Cortex of kidney (tissue), 1 donor: ENCODE measurements at places on chromosomes 6 and 20.

- no peak for DNase-seq
Measured at GRCh38 chr20:47359530-47360296, 3.2 kb upstream of the ZMYND8 start.

- no peak for DNase-seq
Measured at GRCh38 chr6:107132330-107132954, 17.1 kb upstream of the BEND3 start.

DNA sequence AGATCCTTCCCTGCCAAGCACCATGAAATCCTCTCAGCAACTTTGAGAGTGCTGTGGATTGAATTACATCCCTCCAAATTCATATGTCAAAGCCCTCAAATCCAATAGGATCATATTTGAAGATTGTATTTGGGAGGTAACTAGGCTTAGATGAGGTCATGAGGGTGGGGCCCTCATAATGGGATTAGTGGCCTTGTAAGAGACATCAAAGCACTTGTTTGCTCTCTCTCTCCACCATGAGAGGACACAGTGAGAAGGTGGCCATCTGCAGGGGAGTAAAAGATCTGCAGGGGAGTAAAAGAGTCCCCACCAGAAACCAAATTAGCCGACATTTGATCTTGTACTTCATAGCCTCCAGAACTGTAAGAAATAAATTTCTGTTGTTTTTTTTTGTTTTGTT, 298.2 kb downstream of the SAMD5 start:
- no peak for DNase-seq

DNA sequence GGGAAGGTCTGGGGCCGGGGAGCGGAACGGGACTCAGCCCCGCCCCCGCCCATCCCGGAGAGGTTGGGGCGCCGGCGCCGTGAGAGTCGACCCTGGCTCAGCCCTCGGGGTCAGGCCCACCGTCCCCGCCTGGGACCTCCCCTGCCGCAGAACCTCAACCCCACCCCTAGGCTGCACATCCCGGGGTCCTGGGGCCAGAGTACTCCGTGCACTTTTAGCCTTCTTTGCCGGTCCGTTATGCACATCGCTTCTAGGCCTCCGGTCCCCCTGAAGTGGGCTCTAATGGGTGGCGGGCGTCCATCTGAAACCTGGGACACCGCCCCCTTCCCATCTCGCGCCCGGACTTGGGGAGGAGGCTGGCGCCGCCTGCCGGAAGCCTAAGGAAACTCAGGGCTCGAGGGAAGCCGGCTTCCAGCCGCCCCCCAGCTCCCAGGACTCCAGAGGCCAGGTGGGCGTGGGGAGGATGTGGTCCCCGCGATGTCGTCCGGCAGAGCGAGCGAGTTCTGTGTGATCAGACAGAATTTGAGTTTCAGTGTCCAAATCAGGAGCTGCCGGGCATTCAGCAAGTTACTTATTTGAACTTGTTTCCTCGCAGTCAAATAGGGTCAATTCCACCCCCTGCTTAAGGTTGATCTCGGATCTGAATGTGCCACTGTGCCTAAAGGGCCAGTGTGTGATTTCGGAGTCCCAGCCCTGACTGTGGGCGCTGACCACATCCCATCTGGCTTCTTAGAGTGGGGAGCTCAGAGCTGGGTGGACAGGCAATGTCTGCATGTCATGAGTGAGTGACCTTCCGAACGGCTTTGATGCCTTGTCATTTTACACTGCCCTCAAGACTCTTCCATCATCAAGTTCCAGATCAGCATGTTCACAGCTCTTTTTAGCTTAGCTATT, 47.6 kb downstream of the CPXM1 start:
- no peak for DNase-seq

- DNase-seq: no peak
Measured at GRCh38 chr6:17341117-17341805, 52.1 kb upstream of the CAP2 start.

GRCh38 chr6:46053039-46053933, 37.6 kb upstream of the CLIC5 start:
- no peak for DNase-seq

- DNase-seq: no peak
Measured at GRCh38 chr6:168452685-168453377, 11.8 kb downstream of the SMOC2 start.

- no peak for DNase-seq
Measured at GRCh38 chr6:14174226-14174625, 56.7 kb downstream of the CD83 start.

DNA sequence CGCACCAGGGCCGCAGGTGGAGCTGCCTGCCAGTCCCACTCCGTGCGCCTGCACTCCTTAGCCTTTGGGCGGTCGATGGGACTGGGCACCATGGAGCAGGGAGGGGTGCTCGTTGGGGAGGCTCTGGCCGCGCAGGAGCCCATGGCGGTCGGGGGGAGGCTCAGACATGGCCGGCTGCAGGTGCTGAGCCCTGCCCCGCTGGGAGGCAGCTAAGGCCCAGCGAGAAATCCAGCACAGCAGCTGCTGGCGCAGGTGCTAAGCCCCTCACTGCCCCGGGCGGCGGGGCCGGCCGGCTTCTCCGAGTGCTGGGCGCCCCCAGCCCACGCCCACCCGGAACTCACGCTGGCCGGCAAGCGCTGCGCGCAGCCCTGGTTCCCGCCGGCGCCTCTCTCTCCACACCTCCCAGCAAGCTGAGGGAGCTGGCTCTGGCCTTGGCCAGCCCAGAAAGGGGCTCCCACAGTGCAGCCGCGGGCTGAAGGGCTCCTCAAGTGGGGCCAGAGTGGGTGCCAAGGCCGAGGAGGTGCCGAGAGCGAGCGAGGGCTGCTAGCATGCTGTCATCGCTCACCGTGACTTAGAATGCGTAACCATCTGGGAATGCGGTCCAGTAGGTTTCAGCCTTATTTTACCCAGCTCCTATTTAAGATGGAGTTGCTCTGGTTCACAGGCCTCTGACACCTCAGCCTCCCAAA, 77.3 kb downstream of the C6orf52 start:
- DNase-seq: no peak

DNA sequence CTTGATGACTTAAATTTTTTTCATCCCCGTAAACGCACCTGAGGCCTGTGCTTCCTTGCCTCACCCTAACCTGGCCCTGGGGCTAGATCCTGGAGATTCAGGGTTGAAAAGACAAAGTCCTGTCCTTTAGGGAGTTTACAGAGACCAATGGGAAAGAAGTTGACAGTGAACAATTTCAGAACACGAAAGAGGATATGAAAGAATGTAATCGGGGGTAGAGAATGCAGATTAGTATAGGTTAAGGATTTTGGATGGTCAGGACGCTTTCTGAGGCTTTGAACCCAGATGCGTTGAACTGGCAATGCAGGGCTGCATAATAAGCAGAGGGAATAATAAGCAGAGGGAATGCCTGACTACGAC, 1.7 kb upstream of the FBXO5 start:
- no peak for DNase-seq

GRCh38 chr6:100440935-100441334, 23.8 kb downstream of the SIM1 start:
- DNase-seq: no peak

- DNase-seq: no peak
Measured at GRCh38 chr6:85169189-85169588, 280.7 kb upstream of the NT5E start.

DNA sequence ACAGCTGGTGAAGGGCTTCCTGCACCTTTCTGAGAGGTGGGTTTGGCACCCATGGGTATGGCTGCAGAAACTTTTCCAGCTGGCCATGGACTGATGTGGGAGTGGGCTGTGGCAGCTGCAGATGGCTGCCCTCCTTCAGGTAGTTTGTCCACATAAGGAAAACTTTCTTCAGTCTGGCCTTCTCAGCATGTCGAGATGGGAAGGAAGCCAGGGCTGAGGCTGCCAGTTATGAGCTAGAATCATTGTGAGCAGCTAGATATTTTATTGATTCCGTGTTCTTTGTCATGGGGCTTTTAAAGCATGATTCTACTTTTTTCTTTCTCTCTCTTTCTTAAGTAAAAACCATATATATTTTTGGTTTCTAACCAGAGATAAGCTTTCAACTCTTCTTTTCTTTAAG, 16.6 kb downstream of the NKX2-4 start:
- no peak for DNase-seq

- no peak for DNase-seq
Measured at GRCh38 chr6:27081931-27082330, 165.6 kb upstream of the PRSS16 start.

DNA sequence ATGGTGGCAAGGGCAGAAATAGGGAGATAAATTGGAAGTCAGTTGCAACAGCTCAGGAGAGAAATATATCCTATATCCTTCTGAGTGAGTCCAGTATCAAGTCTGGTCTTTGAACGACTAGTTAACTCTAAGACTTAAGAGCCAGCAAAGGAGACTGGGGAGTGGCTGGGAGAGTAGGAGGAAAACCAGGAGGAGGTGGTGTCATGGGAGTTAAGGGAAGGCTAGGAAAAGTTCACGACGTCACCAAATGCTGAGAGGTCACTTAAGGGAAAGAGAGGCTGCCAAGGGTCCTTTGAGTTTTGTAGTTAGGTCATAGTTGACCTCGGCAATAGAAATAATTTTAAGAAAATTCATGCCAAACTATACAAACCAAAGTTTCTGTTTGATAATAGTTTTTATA, 25.1 kb downstream of the ACOT13 start:
- DNase-seq: no peak

- no peak for DNase-seq
Measured at GRCh38 chr6:147029923-147030322, 174.3 kb upstream of the STXBP5 start.

DNA sequence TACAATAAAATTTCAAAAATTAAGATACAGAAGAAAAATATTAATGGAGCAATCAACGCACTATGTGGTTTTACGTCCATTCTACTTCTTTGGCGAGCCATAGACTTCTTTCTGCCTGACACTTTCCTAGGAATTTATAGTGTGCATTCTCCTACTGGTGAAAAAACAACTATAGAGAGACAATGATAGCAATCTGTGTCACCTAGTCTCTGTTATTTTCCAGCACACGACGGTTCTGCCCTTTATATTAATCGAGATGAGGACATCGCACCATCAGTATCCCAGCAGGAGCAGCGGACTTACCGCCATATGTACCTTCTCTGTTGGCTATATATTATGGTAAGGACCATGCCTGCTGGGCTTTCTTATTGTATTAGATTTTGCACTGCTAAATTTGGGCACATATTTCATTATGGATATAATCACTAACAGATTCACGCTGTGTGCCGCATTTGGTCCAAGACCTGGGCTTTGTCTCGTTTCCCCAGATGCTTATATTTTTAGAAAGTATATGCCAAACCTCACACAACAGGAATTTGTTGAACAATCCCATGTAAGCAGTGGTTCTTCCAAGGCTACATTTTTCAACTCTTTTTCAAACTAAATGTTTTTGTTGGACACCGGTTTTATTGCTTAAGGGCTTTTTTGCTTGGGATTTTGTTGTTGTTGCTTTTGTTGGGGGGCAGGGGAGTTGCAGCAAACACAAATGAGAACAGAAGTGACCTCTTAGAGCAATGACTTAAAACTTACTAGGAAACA, 166.4 kb downstream of the ADAT2 start:
- no peak for DNase-seq

DNA sequence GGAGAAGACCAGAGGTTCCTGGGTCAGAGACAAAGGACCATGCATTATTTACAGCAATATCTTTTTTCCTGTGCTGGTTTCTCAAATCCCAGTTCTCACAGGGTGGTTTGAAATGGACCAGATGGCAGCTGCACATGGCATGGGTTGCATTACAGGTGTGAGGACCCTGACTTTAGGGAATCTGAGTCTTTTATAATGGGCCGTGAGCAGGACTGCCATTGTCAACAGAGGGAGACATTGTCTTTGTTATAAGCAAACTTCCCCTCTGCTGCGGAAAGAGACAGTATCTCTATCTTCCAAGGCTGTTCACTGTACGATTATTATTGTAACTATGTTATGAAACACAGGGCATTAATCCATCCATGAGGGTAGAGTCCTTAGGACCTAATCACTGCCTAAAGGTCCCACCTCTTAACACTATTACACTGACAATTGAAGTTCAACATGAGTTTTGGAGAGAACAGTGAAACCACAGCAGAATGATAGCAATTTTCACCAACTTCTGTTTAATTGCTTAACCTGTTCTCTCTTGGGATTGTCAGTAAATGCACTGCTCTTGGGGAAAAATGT, 156.1 kb upstream of the AGPAT4 start:
- no peak for DNase-seq

- no peak for DNase-seq
Measured at GRCh38 chr6:1143655-1144054, 168.2 kb upstream of the FOXQ1 start.

GRCh38 chr6:119938752-119939151, 589.2 kb upstream of the MAN1A1 start:
- no peak for DNase-seq

GRCh38 chr6:41588111-41588510, 41.9 kb downstream of the FOXP4 start:
- no peak for DNase-seq

DNA sequence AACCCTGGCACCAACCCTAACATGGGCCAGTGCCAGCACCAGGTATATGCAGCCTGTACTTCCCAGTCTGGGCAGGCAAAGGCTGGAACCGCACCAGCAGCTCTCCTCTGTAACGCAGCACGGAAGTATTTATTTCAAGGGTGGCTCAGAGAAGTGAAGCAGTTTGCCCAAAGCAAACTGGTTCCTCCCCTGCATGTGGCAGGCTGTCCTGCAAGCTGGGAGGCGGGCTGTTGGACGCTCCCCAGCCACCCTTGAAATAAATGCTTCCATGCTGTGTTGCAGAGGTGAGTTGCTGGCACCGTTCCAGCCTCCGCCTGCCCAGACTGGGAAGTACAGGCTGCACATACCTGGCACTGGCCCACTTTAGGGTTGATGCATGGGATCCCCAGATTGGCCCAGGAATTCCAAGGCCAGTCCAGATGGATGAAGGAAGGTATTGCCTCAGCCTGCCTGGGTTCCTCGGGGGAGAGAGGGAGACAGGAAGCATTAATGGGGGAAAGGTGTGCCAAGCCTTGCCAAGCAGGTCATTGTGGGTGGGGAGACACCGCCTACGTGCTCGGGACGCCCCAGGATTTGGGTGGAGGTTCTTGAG, 49.8 kb downstream of the PPARD start:
- no peak for DNase-seq

GRCh38 chr6:20693466-20694063, 159.3 kb downstream of the CDKAL1 start:
- DNase-seq: no peak

DNA sequence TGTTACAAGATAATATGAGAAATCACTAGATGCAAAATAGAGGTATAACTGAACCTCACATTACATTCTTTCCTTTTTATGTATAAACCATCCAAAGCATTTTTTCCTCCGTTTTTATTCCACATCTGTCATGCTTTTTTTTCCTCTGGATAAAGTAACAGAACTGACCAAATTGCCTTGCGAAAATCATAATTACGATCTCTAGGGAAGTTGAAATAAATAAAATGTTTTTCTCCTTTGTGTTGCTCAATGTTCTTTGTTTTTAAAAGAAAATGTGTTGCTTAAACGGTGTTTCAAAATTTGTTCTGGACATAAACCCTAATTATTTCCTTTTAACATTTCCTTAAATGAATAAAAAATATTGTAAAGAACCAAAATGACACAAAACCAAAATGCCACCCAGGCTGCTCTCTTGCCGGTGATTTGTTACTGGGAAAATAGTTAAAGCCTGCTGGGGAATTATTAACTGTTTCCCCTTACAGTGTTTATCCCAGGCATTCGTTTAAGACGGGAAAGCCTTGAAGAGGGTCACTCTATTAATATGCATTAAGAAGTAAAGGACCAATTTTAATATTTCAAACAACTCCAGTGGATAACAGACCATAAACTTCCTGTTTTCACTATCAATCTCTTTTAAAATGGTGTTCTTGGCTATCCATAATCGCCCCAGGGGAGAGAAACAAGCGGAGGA, 1.7 kb upstream of the ADGRB3 start:
- DNase-seq: no peak
